Aorta (tissue), 5 donors: ENCODE measurements at places on chromosomes 7 and 10.

- H3K4me3 ChIP-seq, result no peak overlapping the region
- H3K36me3 ChIP-seq, result no peaks in the 10 kb centered on the region
- no peak for DNase-seq
- H3K27me3 ChIP-seq, result no peaks in the 10 kb centered on the region
- H3K4me1 ChIP-seq, result no peaks in the 10 kb centered on the region
Measured at GRCh38 chr10:7438196-7438986, 27.6 kb upstream of the SFMBT2 start.

DNA sequence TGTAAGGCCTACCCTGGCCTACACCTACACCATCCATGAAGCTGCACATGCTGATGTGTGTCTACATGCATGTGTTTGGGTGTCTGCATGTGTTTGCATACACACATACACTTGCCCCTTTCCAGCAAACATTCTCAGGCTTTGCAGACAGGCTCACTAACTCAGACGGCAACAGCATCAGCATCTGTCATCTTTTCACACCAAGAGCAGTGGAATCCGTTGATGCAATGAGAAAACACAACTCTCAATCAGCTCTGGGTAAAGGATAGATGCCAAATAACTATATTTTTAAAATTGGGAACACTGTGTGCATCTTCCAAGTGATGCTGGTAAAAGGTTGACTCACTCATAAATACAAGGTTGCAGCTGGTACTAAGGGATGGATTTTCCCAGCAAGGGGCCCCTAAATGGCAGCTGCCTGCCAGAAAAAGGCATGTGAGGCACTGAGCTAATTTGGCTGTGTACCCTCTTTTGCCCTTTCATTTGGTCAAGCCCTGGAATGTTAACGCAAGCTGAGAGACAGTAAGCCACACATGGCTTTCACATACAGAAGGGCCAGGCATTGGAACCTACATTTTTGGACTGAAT lies 296.3 kb upstream of the NPSR1 start:
- DNase-seq, result no peak
- no peak overlapping the region for H3K27ac ChIP-seq
- no peaks in the 10 kb centered on the region for H3K36me3 ChIP-seq
- no peak overlapping the region for H3K4me3 ChIP-seq

GRCh38 chr7:45187946-45188411 lies 30.4 kb downstream of the RAMP3 start:
- H3K36me3 ChIP-seq, result no peaks in the 10 kb centered on the region
- no peak overlapping the region for H3K27ac ChIP-seq
- no peaks in the 10 kb centered on the region for H3K4me1 ChIP-seq
- DNase-seq, result peak; percentile 56

DNA sequence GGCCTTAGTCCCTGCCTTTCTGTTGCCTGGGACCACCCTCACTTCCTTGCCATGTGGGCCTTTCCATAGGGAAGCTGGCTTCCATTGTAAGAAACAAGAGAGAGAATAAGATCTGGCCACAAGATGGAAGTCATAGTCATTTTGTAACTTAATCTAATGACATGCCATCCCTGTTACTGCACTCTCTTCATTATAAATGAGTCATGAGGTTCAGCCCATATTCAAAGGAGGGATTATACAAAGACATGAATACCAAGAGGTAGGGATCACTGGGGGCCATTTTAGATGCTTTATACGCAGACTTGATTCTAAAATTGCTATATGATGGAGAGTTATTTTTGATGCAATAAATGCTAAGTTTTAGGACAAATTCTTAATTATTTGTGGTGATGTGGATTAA lies 75.2 kb upstream of the CELF2 start:
- H3K36me3 ChIP-seq, result no peaks in the 10 kb centered on the region
- H3K27ac ChIP-seq, result no peak overlapping the region
- H3K4me1 ChIP-seq, result no peaks in the 10 kb centered on the region
- no peak overlapping the region for H3K4me3 ChIP-seq
